CD14-positive monocyte (primary cell): ENCODE measurements at places on chromosomes 3 and 15.

DNA sequence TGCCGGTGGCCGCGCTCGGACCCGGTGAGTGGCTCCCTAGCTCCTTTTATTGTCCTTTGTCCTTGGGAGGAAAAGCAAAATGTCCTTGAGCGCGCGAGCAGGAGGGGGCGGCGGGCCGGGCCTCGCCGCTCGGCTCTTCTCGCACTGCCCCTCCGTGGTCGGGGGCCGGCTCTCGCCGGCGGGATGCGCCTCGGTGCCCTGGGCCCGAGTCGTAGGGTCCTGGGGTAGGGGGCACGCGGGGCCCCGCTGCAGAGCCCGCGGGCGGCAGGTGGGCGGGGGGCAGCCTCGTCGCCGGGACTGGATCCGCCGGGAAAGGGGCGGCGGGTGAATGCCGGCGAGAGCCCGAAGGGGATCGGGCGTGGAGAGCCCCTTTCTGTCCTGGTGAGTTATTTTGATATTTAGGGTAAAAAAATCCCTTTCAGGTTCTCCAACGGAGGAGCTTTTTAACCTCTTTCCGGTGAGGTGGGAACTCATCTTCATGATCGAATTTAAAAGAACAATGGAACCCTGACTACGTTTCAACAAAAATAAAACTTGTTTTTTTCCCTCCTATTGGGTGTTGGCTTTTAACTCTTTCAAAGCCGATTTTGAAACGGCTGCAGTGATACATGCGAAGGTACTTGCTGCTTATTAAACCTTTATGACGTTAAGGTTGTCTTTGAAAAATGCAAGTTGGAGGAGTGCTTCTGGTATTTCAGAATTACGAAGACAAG lies 16.8 kb upstream of the CHD2 start:
- H3K36me3 ChIP-seq, result peaks cover 26% of the 10 kb centered on the region
- H3K27ac ChIP-seq, result peak overlapping the region; percentile 82
- no peaks in the 10 kb centered on the region for H3K27me3 ChIP-seq
- DNase-seq, result peak; percentile 30
- peaks cover 62% of the 10 kb centered on the region for H3K4me1 ChIP-seq
- H3K4me3 ChIP-seq, result peak overlapping the region; percentile 79

DNA sequence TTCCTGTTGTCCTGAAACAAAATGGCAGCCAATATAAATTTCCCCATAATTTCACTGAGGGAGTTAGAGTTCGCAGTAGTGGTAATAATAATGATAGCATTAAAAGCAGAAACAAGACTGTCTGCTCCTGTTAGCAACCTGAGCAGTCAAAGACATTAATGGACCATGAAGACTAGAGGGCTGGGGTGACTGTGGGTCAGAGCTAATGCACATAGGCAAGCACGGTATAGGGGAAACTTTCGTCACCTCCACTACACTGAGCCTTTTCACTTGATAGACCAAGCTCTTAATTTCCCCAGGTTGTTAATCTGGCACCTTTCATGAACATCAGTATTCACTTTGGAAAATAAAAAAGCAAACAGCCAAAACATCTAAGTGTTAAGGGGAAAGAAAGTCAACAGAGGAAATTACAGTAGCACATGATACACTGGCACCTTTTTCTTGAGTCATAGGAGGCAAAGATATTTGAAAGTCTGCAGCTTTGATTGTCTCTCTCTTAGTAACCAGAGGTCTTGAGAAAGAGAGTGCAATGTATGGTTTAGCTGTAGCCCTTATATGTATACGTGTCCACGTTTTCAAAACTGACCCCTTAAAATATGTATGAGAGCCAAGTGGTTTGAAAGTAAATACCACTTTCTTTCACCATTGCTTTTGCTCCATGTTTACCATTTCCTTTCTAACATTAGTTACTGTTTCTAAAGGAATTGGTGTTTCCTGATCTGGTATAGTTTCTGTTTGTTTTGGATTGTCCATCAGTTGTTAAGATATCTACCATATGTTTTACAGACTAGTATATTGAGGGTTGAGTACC lies 104.8 kb downstream of the FILIP1L start:
- no peak overlapping the region for H3K4me3 ChIP-seq
- no peaks in the 10 kb centered on the region for H3K4me1 ChIP-seq
- H3K27me3 ChIP-seq, result no peaks in the 10 kb centered on the region
- no peaks in the 10 kb centered on the region for H3K36me3 ChIP-seq
- DNase-seq, result no peak

- DNase-seq, result no peak
- H3K27ac ChIP-seq, result no peak overlapping the region
- no peak overlapping the region for H3K4me3 ChIP-seq
- H3K4me1 ChIP-seq, result peaks cover 6% of the 10 kb centered on the region
- H3K27me3 ChIP-seq, result no peaks in the 10 kb centered on the region
Measured at GRCh38 chr3:49711489-49711888, 8.0 kb downstream of the AMIGO3 start.

DNA sequence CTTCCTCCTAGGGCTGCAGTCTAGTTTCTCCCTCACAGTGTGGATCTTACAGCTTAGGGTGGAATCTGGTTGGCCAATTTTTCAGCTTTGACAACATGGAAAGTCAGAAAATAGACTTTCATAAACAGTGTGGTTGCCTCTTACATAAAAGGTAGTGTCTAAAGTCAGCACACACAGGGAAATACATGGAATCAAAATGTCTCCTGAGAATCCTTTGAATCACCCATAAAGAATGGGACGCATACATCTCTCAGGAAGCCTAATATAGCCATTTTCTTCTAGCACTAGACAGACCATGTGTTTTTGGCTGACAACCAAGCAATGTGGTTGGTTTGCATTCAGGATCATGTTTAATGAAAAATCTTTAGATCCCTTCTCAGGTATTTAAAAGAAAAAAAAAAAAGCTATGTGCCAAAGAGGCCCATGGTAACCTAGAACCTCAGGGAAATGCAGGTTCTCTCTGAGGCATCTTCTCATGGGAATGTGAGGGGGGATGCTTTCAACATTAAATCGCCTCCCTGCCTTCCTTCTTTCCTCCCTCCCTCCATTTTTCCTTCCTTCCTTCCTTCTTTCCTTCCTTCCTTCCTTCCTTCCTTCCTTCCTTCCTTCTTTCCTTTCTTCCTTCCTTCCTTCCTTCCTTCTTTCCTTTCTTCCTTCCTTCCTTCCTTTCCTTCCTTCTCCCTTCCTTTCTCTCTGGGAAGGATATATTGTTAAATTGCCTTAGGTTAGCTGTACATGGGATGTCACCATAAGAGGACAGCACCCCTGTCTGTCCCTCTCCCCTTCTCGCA lies 34.3 kb upstream of the ZBTB38 start:
- H3K4me3 ChIP-seq, result no peak overlapping the region
- H3K4me1 ChIP-seq, result peaks cover 14% of the 10 kb centered on the region
- H3K36me3 ChIP-seq, result no peaks in the 10 kb centered on the region
- DNase-seq, result no peak
- H3K27me3 ChIP-seq, result no peaks in the 10 kb centered on the region

GRCh38 chr3:30915782-30916181 lies 21.3 kb upstream of the GADL1 start:
- H3K4me3 ChIP-seq, result no peak overlapping the region
- H3K27ac ChIP-seq, result no peak overlapping the region
- H3K27me3 ChIP-seq, result no peaks in the 10 kb centered on the region
- H3K4me1 ChIP-seq, result no peaks in the 10 kb centered on the region

DNA sequence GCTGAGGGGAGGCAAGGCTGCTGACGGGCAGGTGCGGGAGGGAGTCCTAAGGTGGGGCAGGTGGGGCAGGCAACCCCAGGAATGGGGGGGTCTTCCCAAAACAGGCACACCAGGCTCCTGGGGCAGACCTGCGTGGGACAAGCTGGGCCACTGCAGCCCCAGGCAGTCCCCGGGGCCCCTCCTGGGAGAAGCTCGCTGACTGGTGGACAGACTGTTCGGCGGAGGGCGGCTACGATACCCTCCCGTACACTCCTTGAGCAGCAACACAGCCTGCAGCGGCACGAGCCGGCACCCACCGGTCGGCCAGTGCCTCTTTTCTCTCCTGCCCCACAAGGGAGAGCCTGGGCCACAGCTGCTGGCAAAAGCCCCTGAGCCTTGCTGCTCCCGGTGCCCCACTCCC lies 65.9 kb upstream of the RPL32 start:
- H3K4me1 ChIP-seq, result peaks cover 11% of the 10 kb centered on the region
- no peaks in the 10 kb centered on the region for H3K27me3 ChIP-seq
- no peak overlapping the region for H3K4me3 ChIP-seq
- H3K27ac ChIP-seq, result no peak overlapping the region
